ENCODE measurements at places on chromosomes 7 and 10. TPM values are rescaled to one million over a fixed set of nuclear protein-coding genes. Genes with fewer than 3 reads are reported as not detected.
A peak's percentile ranks its signal among the peaks of the same experiment; 100 is the strongest.

- DNase-seq = no peak
Measured at GRCh38 chr7:21943436-21943835, 2.3 kb downstream of the CDCA7L start.

DNA sequence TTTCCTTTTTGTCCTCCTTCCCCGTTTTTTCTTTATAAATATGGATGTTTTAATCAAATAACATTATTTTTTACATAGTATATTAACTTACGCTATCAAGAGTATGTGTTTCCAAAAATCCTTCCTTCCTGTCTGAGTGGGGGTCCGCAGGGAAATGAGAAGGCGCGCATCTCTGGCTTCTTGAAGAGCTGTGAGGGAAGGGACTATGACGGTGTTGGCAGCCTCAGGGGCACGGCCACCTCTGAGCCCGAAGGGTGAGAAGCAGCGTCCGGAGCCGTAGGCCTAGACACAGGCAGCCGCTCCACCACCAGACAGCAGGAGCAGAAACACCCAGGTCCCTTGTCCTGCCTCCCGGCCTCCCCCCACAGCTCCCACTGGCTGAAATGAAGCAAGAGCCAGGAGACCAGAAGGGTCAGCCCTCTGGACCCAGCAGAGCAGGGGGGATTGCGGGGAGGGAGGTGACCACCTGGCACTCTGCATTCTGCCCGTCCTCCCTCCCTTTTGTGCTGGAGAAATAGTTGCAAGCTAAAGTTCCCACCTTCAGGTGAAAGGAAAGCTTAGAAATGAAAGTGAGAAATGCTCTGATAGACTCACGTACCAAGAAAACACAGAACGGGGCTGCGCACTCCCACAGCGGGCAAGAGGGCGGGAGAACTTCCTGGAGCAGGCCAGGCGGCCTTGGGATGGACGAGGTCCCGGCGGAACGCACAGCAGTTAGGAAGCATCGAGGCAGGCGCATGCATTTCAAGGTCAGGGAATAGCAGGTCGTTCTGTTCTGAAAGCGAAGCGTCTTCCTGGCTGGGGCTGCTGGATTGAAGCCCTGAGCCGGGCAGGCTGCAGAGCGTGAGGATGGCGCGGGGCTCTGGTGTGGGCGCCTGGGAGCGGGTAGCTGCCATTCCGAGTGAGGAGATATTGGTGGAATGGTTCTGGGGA lies 105.5 kb downstream of the GALNT11 start:
- DNase-seq = no peak

DNA sequence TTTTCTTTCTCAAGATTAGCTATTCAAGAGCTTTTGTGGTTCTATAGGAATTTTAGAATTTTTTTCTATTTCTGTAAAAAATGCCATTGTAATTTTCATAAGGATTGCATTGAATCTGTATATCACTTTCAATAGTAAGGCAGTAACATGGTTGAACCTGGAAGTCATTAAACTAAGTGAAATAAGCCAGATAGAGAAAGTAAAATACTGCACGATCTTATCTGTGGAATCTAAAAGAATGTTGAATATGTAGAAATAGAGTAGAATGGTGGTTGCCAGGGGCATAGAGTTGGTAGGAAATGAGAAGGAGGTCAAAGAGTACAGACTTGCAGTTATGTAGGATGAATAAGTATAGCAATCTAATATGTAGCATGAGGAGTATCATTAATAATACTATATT lies 1073.5 kb upstream of the LRRN3 start:
- DNase-seq = no peak

DNA sequence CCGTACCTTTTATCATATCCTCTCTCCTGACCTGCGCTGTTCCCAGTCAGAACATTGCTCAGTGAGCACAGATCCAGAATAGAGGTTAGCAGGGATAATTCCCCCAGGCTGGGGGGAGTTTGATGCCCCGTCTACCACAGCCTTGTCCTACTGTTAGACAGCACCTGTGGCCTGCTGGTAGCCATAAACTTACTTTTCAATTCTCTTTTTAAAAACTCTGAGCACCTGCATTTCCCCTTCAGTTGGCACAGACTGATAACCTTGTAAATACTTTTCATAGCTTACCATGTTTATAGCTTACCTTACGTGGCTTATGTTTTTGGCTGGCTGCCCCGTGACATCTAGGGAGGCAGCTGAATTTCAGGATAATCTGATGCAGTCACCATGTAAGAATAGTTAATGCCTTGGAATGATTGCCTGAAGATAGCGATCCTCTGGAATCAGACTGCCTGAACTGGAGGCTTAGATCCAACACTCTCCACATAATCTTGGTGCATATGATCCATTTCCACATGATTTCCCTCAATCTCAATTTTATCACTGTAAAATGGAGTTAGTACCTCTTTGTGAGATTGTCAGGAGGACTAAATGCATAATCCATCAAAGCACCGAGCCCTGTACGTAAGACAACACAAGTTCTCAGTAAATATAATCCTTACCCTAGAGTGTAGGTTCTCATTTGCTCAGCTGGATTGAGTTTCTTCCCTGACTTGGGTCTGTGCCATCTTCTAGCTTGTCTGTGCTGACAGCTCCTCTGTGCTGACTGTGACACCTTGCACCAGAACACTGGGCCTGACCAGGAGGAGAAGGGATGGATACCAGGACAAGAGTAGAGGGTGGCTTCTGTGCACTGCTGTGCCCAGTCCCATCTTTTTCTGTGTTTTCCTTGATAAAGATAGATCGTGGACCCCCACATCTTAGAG lies 111.7 kb upstream of the GJD4 start:
- no peak for DNase-seq

- no peak for DNase-seq
Measured at GRCh38 chr10:14569274-14570060, 205.2 kb downstream of the FAM107B start.

GRCh38 chr10:29635711-29636144 lies 957 bp upstream of the SVIL start:
- no peak for DNase-seq

- DNase-seq = peak; percentile 65
Measured at GRCh38 chr7:55588379-55588699, 16.0 kb upstream of the VOPP1 start.

- DNase-seq = no peak
Measured at GRCh38 chr7:50667338-50667737, 102.1 kb upstream of the DDC start.

DNA sequence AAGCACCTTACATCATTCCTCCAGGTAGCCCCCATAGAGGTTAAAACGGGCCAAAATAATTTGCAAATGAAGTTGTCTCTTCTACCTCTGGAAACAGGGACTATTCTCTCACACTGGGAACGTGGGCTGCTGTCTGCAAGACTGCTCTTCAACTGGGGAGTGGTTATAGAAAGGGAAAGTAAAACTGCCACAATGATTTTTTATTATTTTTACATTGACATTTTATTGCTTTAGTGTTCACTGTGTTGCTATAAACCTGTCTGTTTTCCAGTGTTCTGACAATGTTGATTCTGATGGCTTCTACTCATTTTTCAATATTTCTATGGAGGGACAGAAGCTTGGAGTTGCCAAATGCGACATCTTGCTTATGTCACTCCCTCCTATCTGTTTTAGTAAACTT lies 115.1 kb upstream of the ANTXRL start:
- no peak for DNase-seq

DNA sequence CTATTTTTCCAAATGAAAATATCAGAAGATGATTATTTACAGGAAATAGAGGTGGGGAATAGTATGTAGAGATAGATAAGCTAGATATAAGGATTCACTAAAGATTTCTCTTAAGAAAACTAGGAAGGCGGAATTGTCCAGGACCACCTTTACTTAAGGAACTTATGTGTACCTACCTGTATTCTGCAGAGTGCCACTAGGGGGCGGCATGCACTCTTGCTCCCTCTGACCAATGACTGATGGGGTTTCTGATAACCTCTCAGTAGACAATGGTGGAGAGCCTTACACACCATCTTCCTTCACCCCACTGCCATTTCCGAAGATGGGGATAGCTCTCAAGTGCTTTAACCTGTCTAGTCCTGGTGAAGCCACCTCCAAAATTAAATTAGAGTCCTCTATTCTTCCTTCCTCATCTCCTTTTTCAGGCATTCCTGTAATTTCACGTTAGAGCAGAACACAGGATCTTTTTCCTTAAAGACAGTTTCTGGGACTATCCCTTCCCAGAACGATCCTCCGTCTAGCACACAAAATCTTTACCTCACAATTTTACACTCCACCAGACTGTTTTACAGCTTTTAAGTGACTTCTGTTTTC lies 453.1 kb downstream of the SORCS1 start:
- DNase-seq = no peak

GRCh38 chr10:59894114-59894513 lies 12.2 kb downstream of the CCDC6 start:
- no peak for DNase-seq

- DNase-seq = no peak
Measured at GRCh38 chr10:88557256-88557655, 25.9 kb downstream of the RNLS start.

DNA sequence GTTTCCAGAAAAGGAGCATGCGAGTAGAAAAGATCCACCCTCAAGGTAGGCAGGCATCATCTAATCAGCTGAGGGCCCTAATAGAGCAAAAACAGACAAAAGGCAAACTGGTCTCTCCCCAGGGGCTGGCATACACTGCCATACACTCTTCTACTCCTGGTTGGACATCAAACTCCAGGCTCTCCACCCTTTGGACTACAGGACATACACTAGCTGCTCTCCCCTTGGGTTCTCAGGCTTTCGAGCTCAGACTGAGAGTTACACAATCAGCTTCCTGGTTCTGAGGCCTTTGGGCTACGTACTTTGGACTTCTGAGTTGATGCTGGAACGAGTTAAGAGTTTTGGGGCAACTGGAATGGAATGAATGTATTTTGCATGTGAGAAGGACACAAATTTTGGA lies 50.9 kb upstream of the TM9SF3 start:
- no peak for DNase-seq

- DNase-seq = no peak
Measured at GRCh38 chr10:123970927-123971286, 79.3 kb upstream of the CPXM2 start.

DNA sequence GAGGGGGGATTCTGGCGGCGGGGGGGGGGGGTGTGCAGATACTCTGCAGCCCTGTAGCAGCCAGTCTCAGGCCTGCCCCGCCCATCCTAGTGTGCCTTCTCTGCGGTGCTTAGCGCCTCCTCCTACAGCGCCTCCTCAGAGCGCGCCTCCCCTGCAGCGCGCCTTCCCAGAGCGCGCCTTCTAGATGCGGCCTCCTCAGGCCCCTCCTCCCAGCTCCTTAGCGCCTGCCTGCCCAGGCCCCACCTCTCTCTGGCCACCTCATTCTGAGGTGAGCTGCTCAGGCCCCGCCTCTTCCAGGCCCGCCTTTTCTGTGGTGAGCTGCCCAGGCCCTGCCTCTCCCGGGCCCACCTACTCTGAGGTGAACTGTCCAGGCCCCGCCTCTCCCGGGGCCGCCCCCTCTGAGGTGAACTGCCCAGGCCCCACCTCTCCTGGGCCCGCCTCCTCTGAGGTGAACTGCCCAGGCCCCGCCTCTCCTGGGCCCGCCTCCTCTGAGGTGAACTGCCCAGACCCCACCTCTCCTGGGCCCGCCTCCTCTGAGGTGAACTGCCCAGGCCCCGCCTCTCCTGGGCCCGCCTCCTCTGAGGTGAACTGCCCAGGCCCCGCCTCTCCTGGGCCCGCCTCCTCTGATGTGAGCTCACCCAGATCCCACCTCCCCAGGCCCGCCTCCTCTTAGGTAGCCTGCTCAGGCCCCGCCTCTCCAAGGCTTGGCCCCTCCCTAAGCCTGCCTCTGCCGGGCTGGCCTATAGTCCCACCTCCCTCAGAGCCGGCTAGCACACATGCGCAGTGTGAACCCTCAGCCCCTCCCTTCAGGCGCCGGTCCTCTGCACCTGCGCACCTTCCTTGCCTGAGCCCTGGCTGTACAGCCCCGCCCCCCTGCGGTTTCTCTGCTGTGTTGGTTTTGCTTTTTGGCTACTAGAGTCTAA lies 2.1 kb upstream of the SGCE start:
- DNase-seq = peak; percentile 98

DNA sequence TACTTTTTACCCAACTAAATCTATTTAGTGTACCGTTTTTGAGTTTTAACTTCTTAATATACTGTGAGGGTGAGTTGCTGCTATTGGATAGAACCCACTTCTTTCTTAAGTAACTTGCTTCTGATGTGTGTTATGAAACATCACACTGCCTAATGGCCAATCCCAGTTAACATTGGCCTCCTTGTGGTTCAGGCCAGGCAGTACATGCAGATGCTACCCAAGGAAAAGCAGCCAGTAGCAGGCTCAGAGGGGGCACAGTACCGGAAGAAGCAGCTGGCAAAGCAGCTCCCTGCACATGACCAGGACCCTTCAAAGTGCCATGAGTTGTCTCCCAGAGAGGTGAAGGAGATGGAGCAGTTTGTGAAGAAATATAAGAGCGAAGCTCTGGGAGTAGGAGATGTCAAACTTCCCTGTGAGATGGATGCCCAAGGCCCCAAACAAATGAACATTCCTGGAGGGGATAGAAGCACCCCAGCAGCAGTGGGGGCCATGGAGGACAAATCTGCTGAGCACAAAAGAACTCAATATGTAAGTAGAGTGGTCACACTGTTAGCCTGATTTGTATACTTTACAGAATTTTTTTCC lies 39.7 kb downstream of the TES start:
- DNase-seq = no peak

GRCh38 chr10:323651-324293 lies 188.5 kb downstream of the ZMYND11 start:
- no peak for DNase-seq

DNA sequence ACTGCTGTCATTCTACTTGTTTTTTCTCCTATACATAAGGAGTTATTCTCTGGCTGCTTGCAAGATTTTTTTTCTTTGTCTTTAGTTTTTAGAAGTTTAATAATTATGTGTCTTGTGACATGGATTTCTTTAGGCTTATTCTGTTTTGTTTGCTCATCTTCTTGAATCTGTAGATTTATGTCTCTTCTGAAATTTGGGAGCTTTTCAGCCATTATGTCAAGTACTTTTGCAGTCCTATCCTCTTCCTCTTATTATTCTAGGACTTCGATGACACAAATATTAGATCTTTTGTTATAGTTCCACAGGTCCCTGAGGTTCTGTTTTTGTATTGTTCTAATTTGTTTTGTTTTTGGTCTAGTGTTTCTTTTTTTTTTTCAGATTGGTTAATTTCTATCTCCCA lies 13.9 kb upstream of the SGPL1 start:
- no peak for DNase-seq

DNA sequence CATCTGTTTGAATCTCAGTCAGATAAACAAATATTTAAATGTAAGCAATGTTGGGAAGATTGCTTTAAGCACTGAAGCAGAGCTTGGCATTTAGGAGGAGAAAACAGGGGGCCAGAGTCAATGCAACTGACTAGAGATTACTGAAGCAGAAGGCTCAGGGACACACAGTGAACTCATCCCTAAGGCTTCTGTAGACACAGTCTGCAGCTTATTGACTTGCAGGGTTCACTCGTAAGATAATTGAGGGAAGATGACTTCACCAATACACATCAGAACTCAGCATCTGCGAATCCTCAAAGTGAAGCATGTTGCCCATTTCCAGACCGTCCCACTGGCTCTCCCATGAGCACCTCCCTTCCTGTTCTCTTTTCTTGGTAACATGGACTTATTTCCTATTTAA lies 363.4 kb upstream of the PFKP start:
- no peak for DNase-seq

ASNS gene
- total RNA-seq = 216 TPM

THAP5 gene
- total RNA-seq = 22.4 TPM

MEIG1 gene
- total RNA-seq = not detected

NKX1-2 gene
- not detected for total RNA-seq

ALOX5 gene
- not detected for total RNA-seq

IFIT1B gene
- not detected for total RNA-seq

KLLN gene
- 0.72 TPM for total RNA-seq

PRKAR2B gene
- 0.87 TPM for total RNA-seq

GRID2IP gene
- total RNA-seq = 0.15 TPM
